Spleen (tissue), 13 donors: ENCODE measurements at places on chromosomes 11 and 22. TPM values are rescaled to one million over a fixed set of nuclear protein-coding genes. Genes with fewer than 3 reads are reported as not detected.

- no peak for DNase-seq
These were observed 16.3 kb upstream of the TMEM41B start for GRCh38 chr11:9330387-9331384.

DNA sequence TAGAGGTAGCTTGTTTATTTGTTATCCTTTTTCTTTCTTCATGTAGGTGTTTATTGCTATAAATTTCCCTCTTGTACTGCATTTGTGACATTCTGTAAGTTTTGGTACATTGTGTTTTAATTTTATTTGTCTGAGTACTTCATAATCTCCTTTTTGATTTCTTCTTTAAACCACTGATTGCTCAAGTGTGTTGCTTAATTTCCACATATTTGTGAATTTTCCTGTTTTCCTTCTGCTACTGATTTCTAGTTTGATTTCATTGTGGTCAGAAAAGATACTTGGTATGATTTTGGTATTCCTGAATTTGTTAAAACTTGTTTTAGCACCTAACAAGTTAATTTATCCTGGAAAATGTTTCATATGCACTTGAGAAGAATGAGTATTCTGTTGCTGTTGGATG is 15.1 kb downstream of the OR10V1 start:
- no peak for DNase-seq

GRCh38 chr11:122375687-122376399 is 259.8 kb upstream of the BLID start:
- no peak for DNase-seq

- peak; percentile 47 for DNase-seq
These were observed 38.8 kb upstream of the PHF21A start for GRCh38 chr11:46160100-46160499.

- DNase-seq: no peak
These were observed 7.8 kb upstream of the NAA40 start for GRCh38 chr11:63931045-63931444.

Gene GRAP2
- polyA plus RNA-seq: 7.6 TPM

DNA sequence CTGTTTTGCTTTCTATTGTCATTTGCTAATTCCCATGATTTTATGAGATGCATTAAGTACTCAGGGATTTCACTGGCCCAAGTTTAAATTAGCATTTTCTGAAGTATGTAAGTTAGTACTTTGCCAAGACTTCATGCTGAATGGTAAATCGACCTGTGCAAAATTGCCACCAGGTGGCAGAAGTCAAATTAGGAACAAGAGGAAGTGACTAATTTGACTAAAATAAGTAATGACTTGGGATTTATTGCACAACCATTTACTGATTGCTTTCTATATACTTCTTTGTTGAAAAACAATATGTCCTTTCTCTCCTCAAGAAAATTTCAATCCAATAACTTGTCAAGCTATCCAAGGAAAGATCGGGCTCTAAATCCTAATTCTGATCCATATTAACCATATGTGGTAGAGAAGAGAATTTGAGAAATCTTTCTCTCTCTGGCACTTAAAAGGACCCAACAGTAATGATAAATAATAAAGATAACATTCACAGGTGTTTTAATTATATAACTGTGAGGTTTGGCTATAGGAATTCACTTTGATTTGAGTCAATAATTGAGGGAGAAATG is 253.7 kb upstream of the CHORDC1 start:
- DNase-seq: no peak

Gene GPHA2
- 0.89 TPM for polyA plus RNA-seq

DNA sequence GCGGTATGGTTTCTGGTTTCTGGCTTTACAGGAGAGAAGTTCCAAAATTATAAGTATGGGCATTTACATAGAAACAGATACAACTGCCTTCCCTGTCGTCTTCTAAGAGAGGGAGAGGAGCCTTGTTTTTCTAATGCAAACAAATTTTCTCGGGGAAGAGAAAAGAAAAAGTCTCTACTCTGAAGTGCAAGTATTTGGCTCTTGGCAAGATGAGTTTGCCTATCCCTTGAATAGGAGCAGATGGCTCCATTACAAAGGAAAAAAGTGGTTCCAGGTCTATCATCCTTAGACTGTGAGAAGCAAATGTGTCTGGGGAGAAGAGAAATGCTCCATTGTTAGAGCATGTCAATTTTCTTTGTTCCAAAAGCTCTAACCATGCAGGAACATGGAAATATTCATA is 455.6 kb downstream of the BUD13 start:
- no peak for DNase-seq

GRCh38 chr22:49426618-49427266 is 400.9 kb downstream of the BRD1 start:
- no peak for DNase-seq

Gene CLMP
- polyA plus RNA-seq: 4.1 TPM

DNA sequence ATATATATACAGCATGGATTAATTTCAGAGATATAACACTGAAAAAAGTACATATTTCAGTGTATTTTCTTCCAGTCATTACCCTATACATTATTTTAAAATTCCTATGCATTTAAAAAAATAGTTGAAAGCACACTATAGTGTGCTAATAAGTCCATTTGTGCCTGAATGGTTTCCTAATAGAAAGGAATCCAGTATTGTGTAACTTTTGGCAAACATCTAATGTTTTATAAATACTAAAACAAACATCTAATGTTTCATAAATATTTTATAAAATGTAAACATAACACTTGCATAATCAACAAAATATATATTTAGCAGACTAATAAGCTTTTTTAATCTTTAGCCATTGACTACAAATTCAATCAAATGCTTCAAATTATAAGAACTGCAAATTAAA is 126.6 kb upstream of the FIBIN start:
- DNase-seq: no peak

Gene USP2
- 0.27 TPM for polyA plus RNA-seq

DNA sequence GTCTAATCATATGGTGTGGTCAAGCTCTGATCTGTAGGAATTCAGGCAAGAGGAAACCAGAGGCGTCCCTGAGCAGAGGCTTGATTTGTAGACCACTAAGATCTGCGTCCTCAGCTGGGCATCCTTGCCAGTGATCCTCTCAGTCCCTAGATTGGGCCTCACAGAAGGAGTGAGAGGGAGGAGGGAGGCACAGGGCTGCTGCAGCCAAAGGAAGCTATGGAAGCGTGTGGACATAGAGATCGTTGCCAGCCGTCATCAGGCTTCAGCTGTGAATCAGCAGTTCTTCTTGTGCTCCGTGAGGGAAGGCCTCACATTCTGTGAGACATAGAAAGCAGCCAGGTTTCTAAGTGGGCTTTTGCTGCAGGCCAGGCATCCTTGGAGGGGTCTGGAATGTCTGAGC is 254.6 kb upstream of the KIRREL3 start:
- no peak for DNase-seq

Gene ANO1
- 0.42 TPM for polyA plus RNA-seq

Gene MRPL17
- polyA plus RNA-seq: 52.9 TPM

Gene IL17RA
- polyA plus RNA-seq: 8.4 TPM

Gene NXPE1
- polyA plus RNA-seq: not detected

- DNase-seq: peak; percentile 56
These were observed 6.8 kb downstream of the TOLLIP start for GRCh38 chr11:1302461-1303125.

DNA sequence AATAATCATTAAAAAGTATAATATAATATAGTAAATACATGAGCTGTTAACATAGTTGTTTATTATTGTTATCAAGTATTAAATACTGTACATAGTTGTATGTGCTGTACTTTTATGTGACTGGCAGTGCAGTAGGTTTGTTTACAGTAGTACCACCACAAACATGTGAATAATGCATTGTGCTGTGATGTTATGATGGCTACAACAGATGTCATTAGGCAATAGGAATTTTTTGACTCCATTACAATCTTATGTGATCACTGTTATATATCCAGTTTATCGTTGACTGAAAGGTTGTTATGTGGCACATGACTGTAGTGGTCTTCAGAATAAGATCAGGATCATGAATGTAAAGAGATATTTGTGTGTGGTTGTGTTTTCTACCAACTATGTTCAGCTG is 577.8 kb downstream of the JRKL start:
- no peak for DNase-seq

GRCh38 chr11:44333271-44334218 is 23.6 kb upstream of the ALX4 start:
- DNase-seq: no peak

GRCh38 chr11:68374531-68374930 is 62.1 kb downstream of the LRP5 start:
- no peak for DNase-seq

Gene JRKL
- 4.3 TPM for polyA plus RNA-seq

DNA sequence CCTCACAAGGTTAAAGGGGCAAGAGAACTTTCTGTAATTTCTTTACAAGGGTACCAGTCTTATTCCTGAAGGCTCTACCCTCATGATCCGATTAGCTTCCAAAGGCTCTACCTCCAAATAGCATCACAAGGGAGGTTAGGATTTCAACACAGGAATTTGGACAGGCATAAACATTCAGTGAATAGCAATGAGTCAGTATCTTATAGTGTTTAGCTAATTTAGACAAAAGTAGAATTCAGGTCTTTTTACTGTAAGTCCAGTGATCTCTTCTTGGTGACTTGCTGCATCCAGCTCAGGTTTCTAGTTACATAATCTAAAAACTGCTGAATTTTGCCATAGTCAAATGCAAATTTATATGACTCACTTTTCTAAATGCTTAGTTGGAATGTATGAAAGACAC is 1995.6 kb upstream of the RAG2 start:
- no peak for DNase-seq

DNA sequence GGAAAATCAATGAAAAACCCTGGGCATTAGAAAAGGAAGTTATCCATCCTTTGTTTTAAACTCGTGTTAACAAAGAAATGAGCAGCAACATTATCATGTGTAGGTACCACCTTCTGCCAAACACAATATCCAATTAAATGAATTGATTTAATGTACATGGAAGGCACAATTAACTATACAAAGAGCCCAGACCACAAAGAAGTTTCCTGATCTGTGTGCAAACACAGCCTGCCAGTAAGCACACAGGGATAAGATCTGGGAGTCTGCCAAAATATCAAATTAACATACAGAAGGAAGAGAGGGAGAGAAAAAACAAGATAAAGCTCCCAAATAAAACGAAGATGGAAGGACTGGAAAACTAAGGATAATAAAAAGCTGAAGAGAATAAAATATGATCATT is 54.1 kb upstream of the SLC25A1 start:
- no peak for DNase-seq

Gene GDPD4
- 0.07 TPM for polyA plus RNA-seq

DNA sequence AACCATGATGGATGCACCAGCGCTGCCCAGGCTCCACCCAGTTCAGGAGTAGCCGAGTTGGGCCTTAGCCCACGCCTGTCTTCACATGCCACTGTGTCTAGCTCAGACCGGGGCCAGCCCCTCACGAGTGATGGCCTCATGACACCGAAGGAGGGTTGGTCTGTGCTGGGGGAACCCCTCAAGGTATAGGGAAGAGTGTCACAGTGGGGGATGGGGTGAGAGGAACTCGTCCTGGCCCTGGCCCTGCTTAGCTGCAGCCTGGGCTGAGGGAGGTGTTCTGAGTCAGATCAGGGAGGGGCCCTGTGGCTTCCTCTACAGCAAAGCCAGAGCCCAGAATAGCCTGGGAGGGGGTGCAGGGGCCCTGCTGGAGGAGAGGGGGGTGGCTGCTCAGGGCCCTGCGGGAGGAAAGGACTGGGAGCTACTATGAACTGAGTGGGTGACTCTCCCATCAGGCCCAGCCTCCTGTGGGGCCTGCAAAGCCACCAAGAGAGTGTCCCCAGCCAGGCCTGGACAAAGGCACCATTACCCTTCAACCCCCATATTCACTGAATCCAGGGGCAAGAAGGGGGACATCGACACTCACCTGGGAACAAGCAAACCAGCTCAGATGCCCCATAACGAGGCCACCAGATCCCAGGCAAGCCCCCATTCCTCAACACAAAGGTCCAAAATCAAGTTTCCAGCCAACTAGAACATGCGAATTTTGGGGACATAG is 41.2 kb downstream of the IGLL5 start:
- DNase-seq: peak; percentile 93

GRCh38 chr11:6746626-6747025 is 25.1 kb downstream of the OR2AG2 start:
- no peak for DNase-seq

- DNase-seq: no peak
These were observed 21.1 kb downstream of the MED15 start for GRCh38 chr22:20528405-20528978.

Gene TMA7B
- polyA plus RNA-seq: 0.45 TPM

GRCh38 chr22:49863931-49864330 is 10.3 kb downstream of the ZBED4 start:
- no peak for DNase-seq

GRCh38 chr11:69027704-69028372 is 14.8 kb upstream of the MRGPRF start:
- no peak for DNase-seq

- no peak for DNase-seq
These were observed 6.4 kb upstream of the CEP295 start for GRCh38 chr11:93655047-93655446.

DNA sequence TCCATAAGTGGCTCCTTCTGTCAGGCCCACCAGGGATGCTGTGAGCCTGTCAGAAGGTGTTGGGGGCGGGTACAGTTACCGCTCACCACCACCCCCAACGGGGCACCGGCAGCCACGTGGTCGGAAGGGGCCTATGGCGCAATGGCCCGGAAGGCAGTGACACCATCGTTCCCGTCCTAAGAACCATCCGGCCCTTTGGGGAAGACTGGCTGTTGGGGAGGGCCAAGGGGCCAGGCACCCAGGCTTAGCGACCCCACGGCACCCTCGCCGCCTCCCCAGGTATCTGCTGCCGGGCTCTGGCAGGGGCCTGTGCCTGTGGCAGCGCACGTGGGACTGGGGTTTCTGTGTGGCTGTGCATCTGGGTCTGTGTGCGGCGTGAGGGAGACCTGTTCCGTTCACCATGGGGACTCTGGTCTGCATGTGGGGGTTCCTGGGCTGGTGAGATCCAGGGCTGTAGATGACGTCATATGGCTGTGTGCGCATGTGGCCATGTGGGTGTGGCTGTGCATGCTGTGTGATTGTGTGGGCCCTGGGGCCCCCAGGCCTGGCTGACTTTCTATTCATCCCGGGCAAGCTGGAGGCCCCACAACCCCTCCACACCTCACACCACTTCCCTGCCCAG is 717 bp downstream of the OSM start:
- peak; percentile 98 for DNase-seq

DNA sequence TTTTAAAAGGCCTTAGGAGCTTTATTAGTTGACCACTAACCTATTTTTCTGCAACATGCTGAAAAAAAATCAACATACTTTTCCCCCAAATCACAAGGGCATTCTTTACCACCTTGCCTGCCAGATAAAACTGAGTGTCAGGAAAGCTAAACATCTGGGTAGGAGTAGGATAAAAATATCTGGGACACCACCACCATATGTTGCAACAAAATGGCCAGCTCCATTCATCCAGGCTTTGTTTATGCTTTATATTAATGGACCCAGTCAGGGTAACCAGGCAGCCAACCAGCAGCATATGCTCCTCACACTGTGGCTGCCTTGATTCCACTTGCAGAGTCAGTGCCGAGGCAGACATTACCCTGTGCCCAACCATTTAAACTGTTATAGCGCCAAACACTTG is 1024.5 kb downstream of the LRRC4C start:
- DNase-seq: no peak
